Keratinocyte (primary cell): ENCODE measurements at places on chromosomes 13 and 19.

- DNase-seq, result peak; percentile 69
These were observed at the start of gene DNAJB1 for GRCh38 chr19:14517840-14518505. Gene DNAJB1, minus strand, starts transcription at chr19:14518397. Its CDS starts 48 bp downstream, at chr19:14518349.

DNA sequence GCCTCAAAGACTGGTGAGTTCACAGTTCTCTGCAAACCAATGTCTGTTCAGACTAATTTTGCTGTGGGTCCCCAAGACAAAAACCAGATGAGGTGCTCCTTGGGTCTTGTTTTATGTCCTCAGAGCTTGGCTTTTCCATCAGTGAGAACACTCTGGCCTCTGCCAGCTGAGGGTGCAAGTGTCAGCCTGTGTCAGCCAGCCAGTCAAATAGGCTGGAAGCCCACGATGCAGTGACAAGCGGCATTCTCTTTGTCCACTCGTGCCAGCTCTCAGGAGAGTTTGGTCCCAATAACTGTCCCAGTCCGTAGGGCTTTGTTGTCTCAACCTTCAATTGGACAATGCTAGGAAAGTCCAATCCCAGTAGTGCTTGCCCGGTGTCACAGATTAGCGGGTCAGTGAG lies 9.4 kb upstream of the AKT2 start:
- DNase-seq, result no peak

GRCh38 chr19:33350538-33351309 lies 22.8 kb upstream of the CEBPG start:
- DNase-seq, result peak; percentile 91

DNA sequence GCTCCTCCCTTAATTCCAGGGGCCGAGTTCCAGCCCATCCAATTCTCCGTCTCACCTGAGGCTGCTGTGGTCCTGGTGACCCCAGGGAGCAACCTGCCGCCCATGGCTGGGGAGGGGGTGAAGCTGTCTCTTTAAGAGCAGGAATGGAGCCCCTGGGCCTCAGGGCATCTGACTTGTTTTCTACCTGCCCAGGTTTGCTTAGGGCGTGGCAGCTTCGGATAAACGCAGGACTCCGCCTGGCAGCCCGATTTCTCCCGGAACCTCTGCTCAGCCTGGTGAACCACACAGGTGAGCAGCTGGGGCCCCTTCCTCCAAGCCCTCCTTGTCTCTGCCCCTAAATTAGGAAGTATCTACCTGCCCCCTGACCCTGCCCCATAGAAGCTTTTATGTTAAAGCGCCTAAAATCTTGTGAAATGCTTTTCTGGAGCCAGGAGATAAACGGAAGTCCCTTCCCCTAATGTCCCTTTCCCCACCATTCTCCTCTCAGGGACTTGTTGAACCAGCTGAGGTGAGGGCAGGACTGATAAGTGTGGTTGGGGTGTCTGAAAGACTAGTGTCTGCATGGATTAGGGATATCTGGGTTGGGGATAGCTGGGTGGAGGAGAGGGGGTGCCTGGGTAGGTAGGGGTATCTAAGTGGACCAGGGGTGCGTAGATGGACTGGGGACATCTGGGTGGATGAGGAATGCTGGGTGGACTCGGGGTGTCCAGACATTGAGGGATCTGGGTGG lies 614 bp downstream of the FXYD3 start:
- no peak for DNase-seq

GRCh38 chr13:26340807-26341206 lies 86.9 kb downstream of the CDK8 start:
- no peak for DNase-seq
